ENCODE measurements at places on chromosomes 2 and 18. TPM values are rescaled to one million over a fixed set of nuclear protein-coding genes. Genes with fewer than 3 reads are reported as not detected.

GRCh38 chr2:173027181-173028128 lies 48.2 kb upstream of the MAP3K20 start:
- H3K27me3 ChIP-seq, result peaks cover 13% of the 10 kb centered on the region
- H3K4me1 ChIP-seq, result peaks cover 3% of the 10 kb centered on the region
- no peak overlapping the region for H3K27ac ChIP-seq
- H3K36me3 ChIP-seq, result no peaks in the 10 kb centered on the region

GRCh38 chr2:236531996-236532395 lies 37.6 kb upstream of the ACKR3 start:
- H3K4me1 ChIP-seq, result peaks cover 21% of the 10 kb centered on the region
- H3K27ac ChIP-seq, result no peak overlapping the region
- peaks cover 1% of the 10 kb centered on the region for H3K36me3 ChIP-seq
- no peak for DNase-seq

GRCh38 chr18:51010218-51010617 lies 19.8 kb upstream of the SMAD4 start:
- H3K36me3 ChIP-seq, result no peaks in the 10 kb centered on the region
- no peak overlapping the region for H3K4me3 ChIP-seq
- no peak overlapping the region for H3K27ac ChIP-seq

DNA sequence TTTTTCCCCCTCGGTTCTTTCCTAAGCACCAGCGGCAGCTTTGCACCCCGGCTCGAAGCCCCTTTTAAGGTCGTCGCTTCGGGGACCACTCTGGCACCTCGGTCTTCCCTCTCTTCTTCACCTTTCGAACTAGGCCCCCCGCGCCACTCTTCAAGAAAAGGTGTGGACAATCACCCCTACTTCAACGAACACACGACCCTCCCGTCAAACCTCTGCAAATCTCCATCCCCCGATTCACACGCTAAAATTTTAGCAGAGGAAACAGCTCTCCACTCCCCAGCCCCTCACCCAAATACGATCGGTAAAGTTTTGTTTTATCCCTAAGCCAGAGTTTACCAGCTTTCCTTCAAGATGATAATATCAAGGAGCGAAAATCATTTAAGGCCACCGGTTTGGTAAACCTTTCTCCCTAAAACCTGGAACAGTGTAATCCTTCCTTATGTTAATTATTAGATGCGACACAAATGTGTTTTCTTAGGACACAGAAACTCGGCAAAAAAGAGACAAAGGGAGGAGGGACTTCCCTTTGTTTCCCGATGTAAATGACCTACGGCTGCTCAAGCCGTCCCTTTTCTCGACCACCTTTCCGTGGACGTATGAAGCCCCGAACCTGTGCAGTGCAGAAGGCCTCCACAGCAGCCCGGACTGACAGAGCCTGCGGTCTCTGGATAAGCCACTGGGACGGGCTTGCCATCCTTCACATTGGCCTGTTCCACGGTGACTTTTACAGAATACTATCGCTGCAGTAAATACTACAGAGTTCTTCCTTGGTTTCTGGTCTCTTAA lies 85.2 kb downstream of the RBMS1 start:
- peak overlapping the region; percentile 76 for H3K4me3 ChIP-seq
- H3K36me3 ChIP-seq, result peaks cover 38% of the 10 kb centered on the region
- H3K4me1 ChIP-seq, result peaks cover 81% of the 10 kb centered on the region
- DNase-seq, result no peak
- H3K27me3 ChIP-seq, result no peaks in the 10 kb centered on the region

SNX17 gene
- 120 TPM for total RNA-seq

Data from activated CD4-positive, alpha-beta T cell treated with anti-CD3 and anti-CD28 coated beads, Interleukin-2, amount 10 ng/mL, durations not matched to agents 7 days and 5 days (primary cell).